ENCODE measurements at places on chromosomes 4 and X.

GRCh38 chr4:8167291-8167690, 8.7 kb upstream of the ABLIM2 start:
- DNase-seq: no peak

DNA sequence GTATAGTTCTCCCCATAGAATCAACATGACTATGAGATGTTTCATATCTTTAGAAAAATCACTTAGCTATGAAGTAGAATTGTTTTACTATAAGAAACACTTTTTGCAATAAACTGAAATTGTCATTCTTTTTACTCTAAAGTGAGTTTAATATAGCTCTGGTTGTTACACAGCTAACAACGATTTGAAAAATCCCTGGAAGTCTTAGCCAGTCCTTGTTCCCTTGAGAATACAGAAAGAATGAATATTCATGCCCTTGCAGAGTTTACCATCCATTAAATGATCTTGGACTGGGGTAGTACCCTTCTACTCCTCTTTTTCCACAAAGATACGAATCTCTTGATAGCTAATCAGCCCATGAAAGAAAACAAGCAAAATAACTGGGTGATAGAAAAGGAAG, 141.8 kb downstream of the JADE1 start:
- no peak for DNase-seq

GRCh38 chr4:83581411-83582288, 45.7 kb downstream of the GPAT3 start:
- no peak for DNase-seq

DNA sequence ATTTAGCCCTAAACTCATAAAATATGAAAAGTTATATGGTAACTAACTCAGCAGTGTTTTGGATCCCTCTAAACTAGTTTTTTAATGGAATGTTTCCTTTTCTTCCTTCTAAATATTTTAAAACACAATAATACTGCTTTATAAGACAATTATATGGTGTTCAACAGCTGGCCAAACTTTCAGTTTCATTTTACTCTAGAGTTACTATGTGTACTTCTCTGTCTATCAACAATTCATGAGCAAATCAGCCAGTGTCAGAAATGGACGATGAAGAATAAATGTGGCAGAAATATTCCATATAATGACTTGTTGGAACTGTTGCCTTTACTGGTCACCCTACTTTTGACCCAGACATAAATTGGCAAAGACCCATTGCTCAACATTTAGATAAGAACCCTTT, 64.8 kb upstream of the CXXC4 start:
- no peak for DNase-seq

DNA sequence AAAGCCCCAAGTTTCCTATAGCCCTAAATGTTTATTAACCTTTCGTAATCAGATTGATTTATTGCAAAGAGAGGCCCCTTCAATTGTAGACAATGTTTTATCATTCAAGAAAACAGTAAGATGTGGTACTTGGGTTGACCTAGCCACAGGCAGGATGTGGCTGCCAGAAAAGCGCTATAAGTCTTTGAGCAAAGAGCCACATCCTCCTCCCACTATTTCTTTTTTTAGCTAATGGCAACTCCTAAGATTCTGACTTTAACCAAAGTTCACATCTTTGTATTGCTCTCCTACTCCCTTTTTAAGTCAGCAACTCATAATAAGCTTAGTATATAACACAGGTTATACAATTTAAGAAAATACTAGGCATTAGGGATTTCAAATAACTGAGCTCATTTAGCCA, 70.7 kb upstream of the PPP3CA start:
- no peak for DNase-seq

DNA sequence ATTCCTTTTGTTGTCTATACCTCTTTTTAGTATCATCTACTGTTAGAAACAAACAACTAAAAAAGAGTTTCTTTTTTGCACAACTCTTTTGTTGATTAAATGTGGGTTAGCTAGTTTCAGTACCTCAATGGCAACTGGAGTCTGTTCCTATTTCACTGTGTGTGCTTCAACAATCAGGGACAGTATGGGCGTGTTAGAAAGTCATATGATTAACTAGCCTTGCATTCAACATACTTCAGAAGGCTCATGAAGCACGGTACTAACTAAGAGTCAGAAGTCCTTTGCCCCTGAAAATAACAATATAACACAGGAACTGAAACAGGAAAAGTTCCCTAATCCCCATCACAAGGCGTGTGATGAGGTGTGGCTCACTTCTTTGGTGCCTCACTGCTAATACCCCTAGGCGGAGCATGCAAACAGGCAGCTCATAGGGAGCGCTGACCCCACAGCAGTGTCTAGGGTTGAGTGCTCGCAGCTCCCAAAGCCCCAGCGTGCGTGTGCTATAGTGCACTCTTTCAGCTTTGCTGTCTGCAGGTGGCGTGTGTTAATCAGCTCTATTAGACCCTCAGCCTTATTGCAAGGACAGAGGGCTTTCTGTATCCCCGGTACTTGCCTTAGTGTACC, 203.1 kb upstream of the NDST3 start:
- no peak for DNase-seq

DNA sequence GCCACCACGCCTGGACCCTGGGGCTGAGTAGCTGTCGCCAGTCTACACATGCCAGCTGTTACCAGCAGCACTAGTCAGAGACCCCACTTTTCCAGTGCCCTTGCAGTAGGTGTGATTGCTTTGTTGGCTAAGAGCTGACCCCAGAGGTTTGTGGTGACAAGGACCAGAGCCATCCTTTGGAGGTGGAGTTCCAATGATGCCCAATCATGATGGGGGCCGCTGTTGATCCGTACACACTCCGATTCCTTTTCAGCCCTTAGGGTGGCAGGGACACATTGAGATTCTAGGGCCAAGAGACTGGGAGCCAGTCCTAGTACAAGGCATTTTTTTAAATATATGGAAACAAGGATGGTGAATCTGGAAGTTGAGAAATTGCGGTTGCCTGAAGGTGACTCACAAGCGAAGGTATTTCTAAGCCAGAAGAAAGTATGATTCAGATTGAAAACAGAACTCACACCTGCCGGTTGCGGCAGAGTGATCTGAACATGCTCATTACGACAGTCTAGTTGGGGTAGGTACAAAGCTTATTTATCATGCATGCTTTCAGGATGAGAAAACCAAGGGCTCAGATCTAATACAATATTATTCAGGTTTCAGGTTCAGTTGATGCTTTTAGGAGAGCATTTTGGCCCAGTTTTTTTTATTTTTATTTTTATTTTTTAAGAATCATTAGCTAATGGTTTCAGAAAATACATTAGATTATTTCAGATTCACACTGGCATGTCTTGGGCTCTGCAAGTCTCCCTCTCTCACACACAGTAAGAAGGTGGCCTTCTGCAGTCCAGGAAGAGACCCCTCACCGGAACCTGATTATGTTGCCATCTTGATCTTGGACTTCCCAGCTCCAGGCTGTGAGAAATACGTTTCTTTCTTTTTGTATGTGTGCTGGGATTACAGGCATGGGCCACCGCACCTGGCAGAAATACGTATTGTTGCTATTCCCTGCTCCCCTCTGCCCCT, 43.4 kb downstream of the SHROOM2 start:
- DNase-seq: no peak

GRCh38 chrX:149720021-149720689, 8.3 kb downstream of the MAGEA11 start:
- DNase-seq: no peak

DNA sequence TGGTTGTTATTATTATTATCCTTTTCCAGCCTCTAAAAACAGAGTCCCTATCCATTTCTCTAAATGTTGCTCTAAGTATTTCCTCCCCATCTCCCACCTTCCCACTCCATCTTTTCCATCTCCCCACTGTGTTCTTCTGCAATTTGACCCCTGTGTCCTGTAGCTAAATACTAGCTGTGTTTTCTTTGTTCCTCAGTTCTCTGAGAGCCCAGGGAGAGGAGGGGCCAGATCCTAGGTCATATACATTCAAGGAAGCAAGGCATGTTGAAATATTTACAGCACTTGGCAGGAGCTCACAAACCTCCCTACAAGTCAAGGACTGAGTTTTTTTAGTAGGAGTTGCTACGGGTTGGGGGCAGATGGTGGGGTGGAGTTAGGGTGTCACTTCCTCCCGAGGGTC, 10.5 kb downstream of the SLC16A2 start:
- DNase-seq: no peak

- DNase-seq: no peak
Measured at GRCh38 chr4:19262467-19262866, 989.2 kb upstream of the SLIT2 start.

DNA sequence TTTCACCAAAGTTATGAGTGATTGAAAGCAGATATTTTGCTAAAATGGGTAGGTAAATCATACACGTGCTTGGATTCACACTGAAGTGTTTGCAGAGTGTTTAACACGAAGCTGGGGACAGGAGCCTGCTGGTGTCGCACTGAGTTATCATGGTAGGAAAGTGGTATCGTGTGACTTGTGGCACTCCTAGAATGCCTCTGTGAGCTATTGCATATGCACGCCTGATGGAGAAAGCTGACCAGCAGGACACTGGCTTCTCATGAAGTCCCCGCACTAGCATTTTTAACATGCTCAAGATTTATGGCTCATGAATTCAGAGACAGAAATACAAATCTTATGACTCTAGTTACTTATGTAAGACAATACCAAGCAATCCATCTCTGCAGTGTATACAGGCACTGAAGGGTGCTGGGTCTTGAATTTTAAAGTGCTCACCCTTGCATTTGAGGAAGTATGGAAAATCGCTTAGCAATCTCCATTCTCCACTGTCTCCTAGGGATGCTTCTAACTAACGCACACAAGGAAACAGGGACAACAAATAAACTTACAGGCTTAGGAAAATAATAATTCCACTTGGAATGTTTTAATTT, 19.8 kb downstream of the VCX3B start:
- DNase-seq: no peak

GRCh38 chrX:10395179-10395578, 225.2 kb downstream of the MID1 start:
- no peak for DNase-seq

- no peak for DNase-seq
Measured at GRCh38 chr4:88216395-88216794, 58.0 kb upstream of the ABCG2 start.

Data from cortex of kidney (tissue), 1 donor.